Activated T-cell treated with anti-CD3 and anti-CD28 coated beads for 4 hours (primary cell): ENCODE measurements at places on chromosomes 6 and 20.

GRCh38 chr6:170288091-170288631, 2.7 kb downstream of the DLL1 start:
- DNase-seq, result no peak

GRCh38 chr6:13336553-13336952, 8.2 kb upstream of the TBC1D7 start:
- peak; percentile 83 for DNase-seq

DNA sequence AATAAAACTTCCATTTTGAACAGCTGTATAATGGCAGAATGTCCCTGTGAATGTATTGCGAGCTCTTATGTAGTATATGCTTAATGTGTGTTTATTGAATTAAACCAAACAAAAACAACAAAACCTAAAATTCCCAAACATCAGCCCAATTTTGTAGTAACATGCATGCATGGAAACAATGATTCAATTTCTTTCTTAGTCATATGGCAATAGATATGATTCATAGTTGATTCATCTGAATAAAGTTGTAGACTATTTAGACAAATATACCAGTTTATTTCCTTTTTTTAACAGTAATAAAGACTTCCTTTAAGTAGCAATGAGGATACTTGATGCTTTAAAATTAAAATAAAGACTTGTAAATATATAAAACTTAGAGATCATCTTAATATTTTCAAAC, 670.6 kb downstream of the CD109 start:
- no peak for DNase-seq

DNA sequence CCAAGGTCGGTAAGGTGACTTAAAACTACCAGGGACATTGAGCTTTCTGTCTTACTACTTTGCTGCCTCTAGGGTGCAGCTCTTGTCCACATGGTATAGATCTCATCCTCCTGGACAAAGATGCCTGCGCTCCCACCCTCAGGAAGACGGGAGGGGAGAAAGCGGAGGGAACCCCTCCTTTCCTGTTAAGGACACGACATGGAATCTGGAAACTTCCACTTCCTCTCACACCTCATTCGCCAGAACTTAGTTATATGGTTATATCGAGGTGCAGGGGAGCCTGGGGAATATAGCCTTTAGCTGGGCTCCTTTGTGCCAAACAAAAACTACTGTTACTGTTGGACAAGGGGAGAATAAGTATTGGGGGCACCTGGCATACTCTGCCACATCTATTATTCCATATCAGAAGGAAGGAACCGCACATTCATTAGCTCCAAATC, 224.3 kb upstream of the TSHZ2 start:
- no peak for DNase-seq

GRCh38 chr6:33112148-33112547, 36.4 kb downstream of the HLA-DPB1 start:
- no peak for DNase-seq
